ENCODE measurements at places on chromosomes 6 and 20.

GRCh38 chr6:127897484-127897883 lies 3.4 kb downstream of the THEMIS start:
- DNase-seq, result no peak

DNA sequence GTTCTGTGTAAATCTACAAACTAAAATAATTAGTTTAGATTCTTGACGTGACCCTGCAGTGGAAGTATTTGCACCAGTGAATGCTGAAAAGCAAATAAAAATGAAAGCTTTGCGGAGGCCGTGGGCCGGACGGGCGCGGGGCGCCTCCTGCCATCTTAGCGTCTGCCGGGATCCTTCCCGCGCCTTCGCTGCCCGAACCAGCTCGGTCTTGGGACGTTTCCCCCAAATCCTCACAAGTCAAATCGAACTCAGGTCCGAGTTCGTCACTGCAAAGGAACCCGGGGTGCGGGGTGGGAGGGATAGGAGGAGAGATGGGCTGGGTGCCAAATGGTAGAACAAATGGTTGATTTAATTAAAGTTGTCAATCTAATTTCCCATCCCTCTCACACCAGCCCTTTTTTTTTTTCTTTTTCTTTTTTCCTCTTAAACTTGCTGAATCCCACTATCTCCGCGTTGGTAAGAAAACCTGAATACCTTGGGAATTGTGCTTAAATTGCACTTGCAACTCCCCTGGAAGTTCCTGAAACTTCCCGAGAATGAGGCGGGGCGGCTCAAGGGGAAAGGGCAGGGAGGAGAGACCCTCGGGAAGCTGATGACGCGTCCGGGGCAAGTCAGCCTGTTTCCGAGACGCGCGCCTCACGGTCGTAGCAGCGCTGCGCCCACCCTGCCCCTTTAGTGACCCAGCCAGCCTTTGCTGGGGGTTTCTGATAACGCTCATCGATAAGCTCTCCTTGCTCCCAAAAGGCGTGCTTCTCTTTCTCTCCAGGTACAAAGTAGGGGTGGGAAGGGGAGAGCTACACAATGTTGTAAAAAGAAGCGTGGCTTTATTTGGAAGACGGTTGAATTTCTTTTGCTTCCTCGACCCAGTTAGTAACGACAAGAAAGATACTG lies 1.8 kb downstream of the GJA1 start:
- no peak for DNase-seq

GRCh38 chr20:25247518-25247955 lies 348 bp upstream of the PYGB start:
- no peak for DNase-seq

GRCh38 chr6:4582506-4583417 lies 193.4 kb upstream of the CDYL start:
- DNase-seq, result no peak

- DNase-seq, result no peak
These were observed 871 bp upstream of the SYNDIG1 start for GRCh38 chr20:24468401-24469115.

DNA sequence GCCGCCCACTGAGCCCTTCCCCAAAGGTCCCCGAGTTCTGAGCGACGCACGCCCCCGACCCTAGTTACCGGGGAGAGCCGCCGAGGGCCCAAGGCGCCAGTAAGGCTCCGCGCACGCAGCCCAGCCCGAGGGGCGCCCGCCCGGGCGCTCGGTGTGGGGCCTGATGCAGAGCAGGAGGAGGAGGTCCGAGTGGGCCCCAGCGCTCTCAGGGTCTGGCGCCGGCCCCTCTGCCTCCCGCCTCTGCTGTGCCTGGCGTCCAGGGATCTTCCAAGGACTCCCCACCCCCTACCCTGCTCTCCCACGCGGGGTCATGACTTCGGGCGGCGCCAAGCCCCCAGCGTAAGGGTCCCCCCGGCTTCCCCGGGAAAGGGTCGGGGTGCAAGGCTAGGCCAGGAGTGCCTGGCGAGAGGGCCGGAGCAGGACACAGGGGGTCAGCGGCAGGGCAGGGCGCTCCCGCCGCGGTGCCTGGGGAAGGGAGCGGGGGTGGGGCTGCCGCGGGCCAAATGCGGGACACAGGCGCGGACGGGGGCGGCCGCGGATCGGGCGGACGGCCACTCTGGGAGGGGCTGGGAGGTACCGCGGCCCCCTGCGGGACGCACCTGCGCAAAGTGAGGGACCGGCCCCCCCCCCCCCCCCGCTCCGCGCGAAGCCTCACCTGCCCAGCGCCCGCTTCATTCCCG lies 637 bp downstream of the ABHD12 start:
- peak; percentile 57 for DNase-seq

- DNase-seq, result no peak
These were observed 4.5 kb downstream of the TMEM14A start for GRCh38 chr6:52675372-52675771.

DNA sequence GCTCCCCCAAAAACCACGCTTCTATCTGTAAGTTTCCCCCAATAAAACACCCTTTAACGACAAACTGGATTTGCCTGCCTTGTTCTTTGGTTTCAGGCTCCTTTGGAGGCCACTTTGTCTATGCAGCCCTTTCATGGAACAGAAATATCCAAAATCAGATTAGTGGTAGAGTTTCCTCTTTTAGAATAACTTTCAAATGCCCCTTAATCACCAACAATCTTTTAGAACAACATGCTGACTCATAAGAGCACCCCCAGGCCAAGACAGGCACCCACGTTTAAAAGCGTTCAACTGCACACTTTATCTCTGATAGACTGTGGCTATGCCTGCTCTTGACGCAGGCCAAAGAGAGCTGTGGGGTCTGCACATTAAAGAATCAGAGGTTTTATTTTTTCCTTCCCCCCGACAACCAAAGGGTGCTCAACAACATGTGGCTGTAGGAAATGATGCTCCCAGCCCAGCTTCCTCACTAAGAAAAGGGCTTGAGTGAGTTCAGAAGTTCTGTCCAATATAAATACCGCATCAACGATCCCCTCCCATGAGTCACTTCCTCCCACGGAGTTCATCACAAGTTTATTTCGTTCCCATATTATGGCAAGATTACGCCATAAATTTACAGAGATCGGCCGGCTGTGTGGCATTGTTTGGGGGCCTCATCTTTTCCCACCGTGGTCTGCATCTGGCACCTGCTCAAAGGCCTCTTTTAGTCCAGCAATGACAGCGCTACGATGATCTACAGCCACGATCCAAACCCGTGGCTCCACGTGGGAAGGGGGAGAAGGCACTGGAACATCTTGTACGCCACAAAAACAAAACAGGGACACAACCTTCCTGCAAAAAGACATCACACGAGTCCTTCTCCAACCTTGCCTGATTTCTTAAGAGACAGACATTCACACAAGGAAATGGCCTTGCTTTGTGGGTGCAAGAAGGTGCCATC lies 88.8 kb upstream of the NFATC2 start:
- no peak for DNase-seq

GRCh38 chr20:60054716-60055634 lies 96.8 kb downstream of the CDH26 start:
- DNase-seq, result no peak

DNA sequence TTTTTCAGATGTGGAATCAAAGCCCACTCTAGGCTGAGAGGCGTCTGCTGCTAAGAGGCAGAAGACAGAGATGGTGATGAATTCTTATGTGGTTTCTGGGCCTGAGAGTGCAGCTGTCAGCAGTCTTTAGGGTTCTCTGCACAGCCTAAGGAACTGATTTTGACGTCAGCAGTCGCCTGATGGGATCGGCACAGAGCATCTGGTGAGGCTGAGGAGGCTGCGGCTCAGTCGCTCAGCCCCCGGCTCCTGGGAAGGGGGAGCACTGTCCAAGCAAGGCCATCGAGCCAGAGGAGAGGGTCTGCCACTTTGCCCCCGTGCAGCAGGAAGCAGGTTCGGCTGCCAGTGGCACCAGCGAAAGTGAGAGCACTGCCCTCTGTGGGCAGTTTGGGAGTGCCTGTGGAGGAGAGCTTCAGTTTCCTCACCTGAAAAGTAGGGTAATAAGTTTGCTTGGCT lies 92.5 kb downstream of the TCP11 start:
- DNase-seq, result peak; percentile 96

GRCh38 chr6:35048031-35048613 lies 93.0 kb downstream of the TCP11 start:
- DNase-seq, result peak; percentile 85

DNA sequence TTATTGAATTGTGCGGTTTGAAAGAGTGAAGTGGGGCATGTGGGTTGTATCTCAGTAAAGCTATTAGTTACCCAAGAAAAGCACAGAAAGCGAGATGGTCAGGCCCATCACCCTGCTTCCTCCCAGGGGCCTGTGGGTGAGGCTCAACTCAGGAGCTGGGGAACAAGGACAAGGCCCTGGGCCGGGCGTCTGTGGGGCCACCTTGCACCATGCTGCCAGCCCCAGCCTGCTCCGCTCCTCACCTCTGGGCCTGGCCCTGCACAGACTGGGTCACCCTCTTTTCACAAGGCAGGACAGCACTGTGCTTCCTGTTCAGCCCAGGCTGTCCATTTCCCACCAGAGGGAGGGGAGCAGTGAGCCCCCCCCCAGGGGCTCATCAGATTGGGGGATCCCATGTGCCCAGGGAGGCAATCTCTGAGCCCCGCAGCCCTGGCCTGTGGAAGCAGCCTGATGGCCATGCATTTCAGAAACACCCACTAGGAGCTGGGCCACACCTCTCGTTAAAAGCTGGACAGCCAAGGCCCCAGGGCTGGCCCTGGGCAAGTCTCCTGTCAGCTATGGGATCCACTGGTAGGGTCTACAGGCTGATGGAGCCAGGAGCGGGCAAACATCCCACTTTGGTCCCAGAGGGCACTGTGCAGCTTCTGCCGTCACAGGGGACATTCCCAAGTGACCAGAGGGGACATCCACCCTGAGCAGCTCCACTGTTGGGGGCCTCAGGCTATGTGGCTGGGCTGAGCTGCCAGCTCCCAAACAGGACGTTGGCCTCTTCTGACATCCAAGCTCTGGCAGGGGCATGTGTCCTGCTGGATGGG lies 55.9 kb downstream of the YTHDF1 start:
- DNase-seq, result no peak

DNA sequence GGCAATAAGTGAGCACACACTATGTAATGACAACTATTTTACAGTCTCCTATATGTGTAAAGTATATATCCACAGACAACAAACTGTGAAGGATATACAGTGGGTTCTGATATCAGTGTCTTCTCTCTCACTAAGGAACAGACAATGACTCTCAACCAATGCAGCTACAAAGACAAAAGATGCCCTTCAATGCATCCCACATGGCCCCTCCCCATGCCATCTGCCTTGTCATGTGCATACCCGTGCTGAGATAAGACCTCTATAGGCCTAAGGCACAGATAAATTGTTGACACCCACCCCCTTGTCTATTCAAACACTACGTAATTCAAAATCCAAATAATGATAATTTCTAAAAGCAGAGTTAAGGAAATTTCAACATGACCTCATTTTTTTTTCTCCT lies 1123.5 kb upstream of the MAP3K7 start:
- no peak for DNase-seq

DNA sequence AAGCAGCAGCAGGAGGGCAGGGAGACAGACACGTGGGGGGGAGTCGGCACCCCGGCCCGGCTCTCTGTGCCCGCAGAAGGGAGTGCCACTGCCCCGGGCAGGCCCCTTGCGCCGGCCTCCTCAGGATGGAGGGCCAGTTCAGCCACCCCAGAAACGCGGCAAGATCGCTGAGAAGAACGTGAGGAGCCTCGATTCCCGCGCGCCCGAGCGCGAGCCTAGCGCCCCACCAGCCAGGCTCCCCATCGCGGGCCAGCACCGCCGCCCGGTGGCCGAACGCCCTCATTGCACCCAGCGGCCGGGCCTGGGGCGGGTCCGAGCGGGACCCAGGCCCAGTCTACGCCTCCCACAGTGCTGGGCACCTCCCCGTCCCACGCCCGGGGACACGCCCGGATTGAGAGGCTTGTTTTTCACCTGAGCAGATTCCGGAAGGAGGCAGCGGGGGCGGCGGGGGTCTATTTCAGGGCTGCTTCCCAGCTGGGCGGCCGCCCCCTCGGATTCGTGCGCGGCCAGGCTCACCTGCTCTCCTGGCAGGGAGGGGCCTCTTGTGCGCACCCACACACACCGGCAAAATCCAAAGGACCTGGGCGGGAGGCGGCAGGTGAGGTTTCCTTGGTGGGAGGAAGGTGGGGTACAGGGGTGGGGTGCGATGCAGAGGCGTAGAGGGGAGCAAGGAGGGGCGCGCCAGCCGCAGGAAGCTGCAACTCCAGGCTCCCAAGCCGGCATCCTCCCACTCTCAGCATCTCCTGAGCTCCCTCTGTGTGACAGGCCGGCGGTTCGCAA lies 9.0 kb upstream of the GRM4 start:
- peak; percentile 90 for DNase-seq

- DNase-seq, result peak; percentile 47
These were observed 4.2 kb downstream of the BRD2 start for GRCh38 chr6:32972353-32973143.

DNA sequence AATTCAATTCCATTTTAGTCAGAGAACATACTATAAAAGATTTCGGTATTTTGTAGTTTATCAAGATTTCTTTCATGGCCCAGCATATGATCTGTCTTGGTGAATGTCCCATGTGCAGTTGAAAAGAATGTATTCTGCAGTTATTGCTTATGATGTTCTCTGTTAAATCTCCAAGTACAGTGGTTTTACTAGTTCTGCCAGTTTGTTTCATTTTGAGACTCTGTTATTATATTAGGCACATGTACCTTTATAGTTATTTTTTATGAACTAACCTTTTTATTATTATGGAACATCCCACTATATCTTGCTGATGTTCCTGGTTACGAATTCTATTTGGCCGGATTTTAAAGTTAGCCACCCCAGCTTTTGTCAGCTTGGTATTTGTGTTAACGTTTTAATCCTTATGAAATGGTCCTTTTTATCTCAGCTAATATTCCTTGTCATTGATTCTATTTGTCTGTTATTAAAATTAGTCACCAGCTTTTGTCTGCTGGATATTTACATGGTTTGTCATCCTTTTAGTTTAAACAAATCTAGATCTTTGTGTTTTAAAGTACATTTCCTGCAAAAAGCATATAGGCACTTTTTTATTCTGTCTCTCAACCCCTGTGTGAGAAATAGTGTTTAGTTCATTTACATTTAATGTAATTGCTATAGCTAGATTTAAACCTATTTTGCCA lies 48.9 kb downstream of the VTA1 start:
- DNase-seq, result no peak

- no peak for DNase-seq
These were observed 167.0 kb downstream of the LRFN2 start for GRCh38 chr6:40419946-40420728.

GRCh38 chr20:1301031-1301529 lies 27.9 kb downstream of the SDCBP2 start:
- DNase-seq, result peak; percentile 38

GRCh38 chr20:23528867-23529431 lies 38.0 kb downstream of the CST8 start:
- DNase-seq, result no peak

- DNase-seq, result no peak
These were observed 274.0 kb upstream of the PREP start for GRCh38 chr6:105676857-105677256.

- DNase-seq, result no peak
These were observed 21.2 kb downstream of the IFNGR1 start for GRCh38 chr6:137197684-137198645.

DNA sequence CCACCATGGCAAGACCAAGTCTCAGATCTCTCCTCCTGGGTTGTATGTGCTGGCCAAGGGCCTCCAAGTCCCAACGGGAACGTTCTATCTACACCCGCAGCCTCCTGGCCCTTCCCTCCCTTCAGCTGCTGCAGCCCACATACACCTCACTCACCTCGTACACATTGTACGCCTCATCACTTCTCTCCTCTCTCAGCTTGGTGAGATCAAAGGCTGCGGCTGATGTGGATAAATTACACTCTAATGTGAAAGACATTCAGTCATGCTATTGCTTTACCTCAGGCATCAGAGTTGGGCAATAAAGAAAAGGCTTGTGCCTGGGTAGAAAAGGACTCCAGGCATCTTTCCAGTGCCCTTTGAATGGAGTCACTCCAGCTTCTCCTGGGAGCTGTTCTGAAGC lies 135.3 kb upstream of the FOXQ1 start:
- no peak for DNase-seq

- DNase-seq, result no peak
These were observed 59.6 kb upstream of the LAMP5 start for GRCh38 chr20:9454791-9455190.
